ENCODE measurements at places on chromosomes 2 and 18.

DNA sequence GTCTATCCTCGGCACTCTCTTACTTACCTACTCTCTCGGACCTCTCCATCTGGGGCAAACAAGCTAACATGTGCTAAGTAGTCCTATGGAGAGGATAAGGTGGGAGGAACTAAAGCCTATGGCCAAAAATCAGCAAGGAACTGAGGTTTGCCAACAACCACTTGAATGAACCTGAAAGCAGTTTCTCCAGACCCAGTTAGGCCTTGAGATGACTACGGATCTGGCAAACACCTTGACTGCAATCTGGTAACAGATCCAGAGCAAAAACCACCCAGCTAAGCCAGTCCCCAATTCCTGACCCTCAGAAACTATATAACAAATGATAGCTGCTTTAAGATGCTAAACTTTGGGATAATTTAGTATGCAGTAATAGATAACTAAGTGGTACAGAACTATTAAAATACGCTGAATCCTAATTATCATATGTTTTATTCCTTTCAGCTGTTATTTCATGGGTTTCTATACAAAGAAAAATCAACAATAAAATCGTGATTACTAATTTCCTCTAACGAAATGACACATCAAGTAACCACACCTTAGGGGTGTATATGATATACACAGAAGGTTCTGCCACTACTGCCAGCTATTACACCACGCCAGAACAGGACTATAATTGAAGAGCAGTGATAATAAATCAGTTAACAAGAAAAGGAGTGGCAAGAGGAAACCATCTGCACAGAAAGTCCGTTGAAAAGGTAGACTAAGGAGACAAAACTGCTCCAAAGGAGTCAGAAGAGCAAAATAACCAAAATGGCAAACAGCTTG is 3.2 kb downstream of the FARSB start:
- DNase-seq, result no peak

GRCh38 chr2:31127931-31128330 is 10.3 kb downstream of the GALNT14 start:
- DNase-seq, result no peak

- DNase-seq, result no peak
Measured at GRCh38 chr18:47390410-47391024, 139.1 kb upstream of the SKOR2 start.

DNA sequence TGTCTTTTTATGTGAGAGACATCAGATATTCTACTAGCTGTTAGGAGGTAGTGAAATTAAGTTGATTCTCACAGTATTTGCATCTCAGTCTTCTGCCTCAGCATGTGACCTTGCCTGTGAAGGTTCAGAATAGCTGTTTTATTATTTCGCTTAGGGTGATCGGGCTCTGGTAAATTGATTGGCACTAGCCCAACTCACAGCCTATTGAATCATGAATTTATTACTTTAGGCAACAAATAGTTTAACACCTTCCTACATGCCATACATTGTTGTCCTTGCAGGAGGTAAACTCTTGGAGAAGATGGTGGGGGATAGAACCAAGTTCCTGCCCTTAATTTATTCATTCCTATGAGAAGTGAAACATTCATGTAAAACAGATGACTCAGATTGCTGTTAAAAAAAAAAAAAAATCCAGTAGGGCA is 101.9 kb downstream of the GPD2 start:
- DNase-seq, result no peak

DNA sequence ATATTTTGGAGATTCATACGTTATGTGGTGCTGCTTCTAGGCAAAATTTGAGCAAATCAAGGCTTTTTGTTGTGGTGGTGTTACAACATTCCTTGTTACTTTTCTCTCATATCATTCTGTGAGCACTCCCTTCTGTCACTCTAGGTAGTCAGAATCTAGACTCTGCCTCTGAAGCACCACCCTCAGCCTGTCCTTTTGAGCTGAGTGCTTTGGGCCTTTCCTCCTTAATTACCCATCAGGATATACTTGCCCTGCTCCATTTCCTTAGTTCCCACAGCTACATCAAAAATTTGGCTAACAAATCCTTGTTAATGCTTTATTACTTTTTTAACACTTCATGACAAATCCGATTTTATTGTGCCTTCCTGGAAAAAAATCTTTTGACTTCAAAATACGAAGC is 289.6 kb downstream of the CALCRL start:
- no peak for DNase-seq

GRCh38 chr2:172734711-172735581 is 699 bp upstream of the RAPGEF4 start:
- DNase-seq, result no peak

DNA sequence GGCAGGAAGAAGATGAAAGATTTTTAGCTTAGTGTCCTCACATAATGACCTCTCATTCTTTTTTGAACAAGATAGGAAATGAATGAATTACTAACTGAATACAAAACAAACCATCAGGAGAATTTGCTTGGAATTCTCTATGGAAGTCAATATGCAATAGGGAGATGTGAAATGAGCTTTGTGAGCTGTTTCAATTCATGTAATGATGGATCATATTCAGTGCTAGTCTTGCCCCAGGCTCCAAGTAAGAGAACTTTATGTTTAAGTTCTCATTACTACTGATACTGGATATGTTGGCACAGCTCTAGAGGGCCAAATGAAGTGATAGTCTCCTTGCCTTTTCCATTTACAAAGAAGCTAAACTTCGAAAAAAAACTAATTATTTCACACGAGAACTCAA is 29.2 kb downstream of the MYOM1 start:
- no peak for DNase-seq

DNA sequence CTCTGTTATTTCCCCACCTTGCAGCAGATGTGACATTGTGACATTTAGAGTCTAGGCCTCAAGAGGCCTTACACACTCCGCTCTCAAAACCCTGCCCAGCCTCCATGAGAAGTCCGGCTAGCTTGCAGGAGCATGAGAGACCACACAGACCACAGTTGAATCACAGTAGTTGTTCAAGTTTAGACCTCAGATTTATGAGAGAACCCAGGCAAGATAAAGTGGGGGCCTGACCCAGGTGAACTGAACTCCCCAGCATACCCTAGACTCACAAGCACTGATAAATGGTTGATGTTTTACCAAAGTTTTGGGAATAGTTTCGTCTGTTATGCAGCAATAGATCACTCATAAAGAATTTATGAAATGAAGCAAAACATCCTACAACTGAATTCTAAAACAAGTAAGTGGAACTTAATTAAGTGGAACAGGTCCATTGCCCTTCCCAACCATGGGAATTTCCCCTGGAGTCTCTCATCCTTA is 4.7 kb upstream of the STAT1 start:
- no peak for DNase-seq

DNA sequence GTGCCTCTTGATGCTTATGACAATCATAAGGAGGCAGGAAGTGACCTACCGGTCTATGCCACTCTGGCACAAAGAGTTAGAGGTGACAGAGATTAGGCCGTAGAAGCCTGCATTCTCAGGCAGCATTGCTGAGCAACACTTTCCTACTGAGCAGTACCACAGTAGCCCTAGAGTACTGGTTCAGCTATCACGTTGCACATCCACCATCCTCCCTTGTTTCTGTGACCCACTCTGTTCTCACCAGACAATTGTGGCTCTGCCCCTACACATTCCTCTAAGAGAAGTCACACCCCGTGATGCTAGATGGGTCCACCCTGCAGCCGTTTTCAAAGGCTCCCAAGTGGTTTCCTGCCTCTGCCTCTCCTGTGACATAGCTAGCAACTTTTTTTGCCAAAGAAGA is 22.6 kb upstream of the SUCLG1 start:
- DNase-seq, result peak; percentile 5

DNA sequence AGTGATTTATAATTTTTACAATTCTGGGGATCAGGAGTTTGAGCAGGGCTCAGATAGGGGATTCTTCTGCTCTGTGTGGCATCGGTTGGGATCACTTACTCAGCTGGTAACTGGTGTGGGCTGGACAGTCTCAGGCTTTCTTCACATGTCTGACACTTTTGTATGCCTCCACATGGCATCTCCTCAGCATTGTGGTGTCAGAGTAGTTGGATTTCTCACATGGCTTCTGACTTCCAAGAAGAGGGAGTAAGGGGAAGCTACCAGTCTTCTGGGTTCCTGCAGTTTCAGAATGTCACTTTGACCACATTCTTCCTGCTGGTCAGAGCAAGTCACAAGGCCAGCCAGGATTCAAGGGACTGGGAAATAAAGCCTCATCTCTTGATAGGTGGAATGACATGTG is 55.6 kb downstream of the NCOA1 start:
- no peak for DNase-seq

DNA sequence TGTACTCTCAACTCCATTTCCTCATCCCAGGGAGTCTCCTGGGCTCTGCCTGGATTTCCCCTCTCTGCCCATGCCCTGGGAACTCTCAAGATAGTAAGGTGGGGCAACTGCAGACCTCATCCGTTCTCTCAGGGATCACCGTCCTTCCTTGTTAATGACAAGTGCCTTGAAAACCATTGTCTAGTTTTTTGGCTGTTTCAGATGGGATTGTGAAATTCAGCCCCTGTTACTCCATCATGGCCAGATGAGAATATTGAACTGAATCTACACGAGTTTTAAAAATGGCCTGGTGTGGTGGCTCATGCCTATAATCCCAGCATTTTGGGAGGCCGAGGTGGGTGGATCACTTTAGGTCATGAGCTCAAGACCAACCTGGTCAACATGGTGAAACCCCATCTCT is 665 bp upstream of the HRH4 start:
- no peak for DNase-seq

- no peak for DNase-seq
Measured at GRCh38 chr2:223591596-223591995, 10.6 kb downstream of the SCG2 start.

DNA sequence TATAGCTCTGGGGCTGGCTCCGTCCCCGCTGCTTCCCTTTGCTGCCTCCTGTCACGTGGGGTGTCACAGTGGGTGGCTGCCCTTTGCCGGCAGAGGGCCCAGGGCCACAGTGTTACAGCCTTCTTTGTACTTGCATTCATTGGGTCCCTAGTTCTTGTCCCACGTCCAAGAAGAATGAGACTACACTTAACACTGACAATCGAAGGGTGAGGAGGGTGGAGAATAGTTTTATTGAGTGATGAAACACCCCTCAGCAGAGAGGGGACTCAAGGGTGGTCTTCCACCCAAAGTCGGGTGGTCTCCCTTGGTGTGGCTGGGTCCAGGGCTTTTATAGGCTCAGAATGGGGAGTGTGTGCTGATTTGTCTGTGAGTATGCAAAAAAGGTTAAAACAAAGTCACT is 1.9 kb downstream of the ATG4B start:
- no peak for DNase-seq

DNA sequence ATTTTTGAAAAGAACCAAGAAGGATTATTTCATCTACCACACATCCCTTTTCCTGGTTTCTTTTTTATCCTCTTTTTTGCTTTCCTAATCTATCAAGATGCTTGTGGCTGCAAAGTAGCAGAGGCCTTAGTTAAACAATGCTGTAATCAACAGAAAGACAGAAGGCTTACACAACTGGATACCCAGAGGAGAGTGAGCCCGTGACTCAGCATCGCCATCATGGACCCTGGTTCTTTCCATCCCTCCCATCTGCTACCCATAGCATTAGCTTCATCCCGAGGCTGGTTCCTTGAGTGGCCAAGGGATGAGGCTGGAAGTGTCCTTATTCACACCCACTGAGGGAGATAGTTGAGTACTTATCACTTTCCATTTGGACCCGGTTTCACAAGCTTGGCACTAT is 7.5 kb upstream of the HAAO start:
- DNase-seq, result no peak
